ENCODE measurements at places on chromosomes 12 and 14.

DNA sequence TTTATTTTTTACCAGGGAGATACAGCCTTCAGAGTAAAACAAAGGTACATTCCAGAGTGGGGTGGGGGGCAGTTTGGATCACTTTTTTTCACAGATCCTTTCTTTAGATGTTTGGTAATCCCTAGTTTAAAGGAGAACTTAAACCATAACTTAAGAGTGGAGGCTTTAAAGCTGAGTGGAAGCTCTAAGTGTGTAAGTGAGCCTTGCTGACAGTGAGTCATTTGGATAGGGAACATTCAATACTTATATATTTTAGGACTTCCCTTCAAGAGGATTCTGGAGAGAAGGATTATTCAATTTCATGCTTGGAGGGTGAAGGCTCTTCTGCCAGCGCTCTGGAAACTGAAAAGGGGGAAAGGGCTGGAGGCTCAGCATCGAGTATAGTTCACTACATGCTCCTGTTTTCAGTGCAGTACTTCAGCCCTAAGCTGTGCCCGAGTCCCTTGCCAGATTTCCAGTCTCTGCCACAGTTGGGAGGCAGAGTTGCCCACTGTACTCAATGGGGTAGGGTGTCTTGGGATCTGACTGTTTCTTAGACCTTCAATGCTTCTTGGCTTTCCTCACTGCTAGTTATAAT, 8.4 kb downstream of the PRKAG1 start:
- DNase-seq: no peak

DNA sequence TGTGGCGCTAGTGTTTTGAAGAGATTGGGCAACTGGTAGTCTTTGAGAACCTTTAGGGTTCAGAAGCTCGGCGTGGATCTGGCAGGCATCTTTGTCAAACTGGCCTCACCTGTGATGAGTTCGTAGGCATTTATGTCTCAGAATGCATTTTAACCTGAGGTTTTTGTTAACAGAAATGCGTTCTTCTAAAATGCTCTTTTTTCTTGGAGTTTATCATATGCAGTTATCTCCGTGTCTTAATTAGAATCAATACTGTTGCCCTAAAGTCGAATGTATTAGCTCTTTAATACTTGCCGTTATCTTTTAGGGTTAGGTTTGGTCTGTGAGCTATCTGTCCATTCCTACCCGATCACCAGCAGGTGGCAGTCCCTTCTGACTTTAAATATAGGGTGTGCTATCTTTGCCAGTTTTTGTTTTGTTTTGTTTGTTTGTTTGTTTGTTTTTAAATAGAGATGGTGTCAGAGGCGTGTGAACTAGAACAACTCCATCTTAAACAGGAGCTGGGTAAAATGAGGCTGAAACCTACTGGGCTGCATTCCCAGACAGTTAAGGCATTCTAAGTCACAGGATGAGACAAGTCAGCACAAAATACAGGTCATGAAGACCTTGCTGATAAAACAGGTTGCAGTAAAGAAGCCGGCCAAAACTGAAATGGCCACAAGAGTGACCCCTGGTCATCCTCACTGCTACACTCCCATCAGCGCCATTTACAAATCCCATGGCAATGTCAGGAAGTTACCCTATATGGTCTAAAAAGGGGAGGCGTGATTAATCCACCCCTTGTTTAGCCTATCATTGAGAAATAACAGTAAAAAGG, 1.4 kb downstream of the ATF1 start:
- no peak for DNase-seq

- DNase-seq: no peak
Observed at GRCh38 chr12:108815369-108815768, 42.0 kb downstream of the SSH1 start.

GRCh38 chr14:87754520-87755223, 238.3 kb downstream of the GALC start:
- no peak for DNase-seq

DNA sequence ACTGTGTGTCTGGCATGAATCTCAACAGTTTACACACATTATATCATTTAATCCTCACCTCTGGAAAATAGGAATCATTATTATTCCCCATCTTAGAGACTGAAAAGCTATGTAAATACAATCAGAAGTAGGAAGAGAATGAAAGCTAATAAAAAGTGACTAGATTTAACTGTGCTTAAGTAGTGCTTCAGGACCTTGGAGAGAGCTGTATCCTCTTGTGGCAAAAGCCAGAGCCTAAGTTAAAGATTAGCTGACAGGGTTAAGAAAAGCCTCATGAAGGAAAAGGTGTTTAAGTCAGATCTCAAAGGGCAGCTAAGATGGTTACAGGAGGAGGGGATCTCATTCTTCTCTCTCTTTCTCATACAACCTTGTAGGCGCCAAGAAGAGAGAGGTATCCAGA, 65.3 kb upstream of the TMEM233 start:
- DNase-seq: no peak

DNA sequence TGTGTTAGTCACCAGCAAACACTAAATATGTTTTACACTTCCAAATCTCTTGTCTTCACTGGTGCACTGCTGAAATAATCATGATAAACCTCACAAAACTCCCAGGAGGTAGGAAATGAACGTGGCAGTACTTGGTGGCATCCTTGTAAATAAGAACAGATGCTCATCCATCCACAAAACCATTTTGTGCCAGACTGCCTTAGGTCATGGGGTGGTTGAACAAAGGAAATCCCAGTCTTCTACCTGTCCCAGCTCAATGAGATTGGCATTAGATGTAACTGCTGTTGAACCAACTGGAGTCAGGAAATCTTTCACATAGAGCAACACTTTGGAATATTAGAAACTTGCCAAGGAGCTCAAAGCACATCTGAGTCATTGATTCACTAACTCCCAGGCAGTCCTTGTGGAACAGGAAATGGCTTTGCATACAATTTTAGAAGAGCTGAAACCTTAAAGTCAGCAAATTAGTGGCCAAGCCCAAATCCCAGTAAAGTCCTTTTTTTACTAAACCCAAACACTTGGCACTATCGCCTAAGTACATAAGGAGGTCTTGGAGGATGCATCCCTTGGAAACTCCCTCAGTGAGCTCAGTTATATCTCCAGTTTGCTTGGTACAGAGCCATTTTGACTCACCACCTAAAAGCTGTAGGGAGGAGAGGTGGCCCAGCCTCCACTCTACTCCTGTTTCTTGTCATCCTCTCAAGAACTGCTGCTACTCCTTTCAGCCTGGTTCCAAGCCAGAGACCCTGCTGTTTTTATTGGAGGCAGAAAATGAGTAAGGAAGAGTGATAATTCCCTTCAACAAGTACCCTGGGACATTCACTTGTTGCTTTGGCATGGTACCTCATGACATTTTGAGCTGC, 208.0 kb downstream of the NOVA1 start:
- DNase-seq: no peak

DNA sequence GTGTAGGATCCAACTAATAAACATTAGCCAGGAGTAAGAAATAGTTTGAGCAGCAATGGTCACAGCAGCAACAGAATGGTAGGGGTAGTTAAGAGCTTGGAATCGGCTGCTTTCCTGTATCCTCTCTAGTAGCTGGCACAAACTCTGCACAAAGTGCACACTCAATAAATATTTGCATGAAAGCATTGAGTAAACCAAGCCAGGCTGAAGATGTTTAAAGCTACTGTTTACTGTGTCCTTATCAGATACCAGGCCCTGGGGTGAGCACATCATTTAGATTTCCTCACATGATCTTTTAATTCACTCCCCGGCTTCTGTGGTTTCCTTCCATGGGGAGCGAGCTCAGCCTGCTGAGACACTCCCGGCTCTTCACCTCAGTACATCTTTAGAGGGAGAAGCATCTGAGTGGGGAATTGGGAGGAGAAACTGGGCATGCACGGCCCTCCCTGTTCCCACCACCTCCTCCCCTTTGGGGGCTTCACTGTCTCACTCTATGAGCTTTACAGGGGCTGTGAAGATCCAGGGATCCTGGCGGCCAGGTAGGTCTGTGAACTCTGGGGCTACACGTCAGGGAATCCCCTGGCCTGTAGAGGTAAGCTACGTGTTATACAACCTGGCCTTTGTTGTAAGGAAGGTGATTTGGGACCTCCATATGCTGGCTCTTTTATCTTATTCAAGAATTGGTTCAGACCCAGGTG, 107.2 kb upstream of the VASH1 start:
- DNase-seq: no peak

- peak; percentile 9 for DNase-seq
Observed at GRCh38 chr12:14454098-14454907, 88.8 kb downstream of the ATF7IP start.
